ENCODE measurements at places on chromosomes 6 and 20. TPM values are rescaled to one million over a fixed set of nuclear protein-coding genes. Genes with fewer than 3 reads are reported as not detected.

GRCh38 chr6:98973571-98973970 is 25.8 kb upstream of the FBXL4 start:
- no peak for DNase-seq

GRCh38 chr20:20371681-20372080 is 3.8 kb downstream of the INSM1 start:
- DNase-seq = peak; percentile 70

DNA sequence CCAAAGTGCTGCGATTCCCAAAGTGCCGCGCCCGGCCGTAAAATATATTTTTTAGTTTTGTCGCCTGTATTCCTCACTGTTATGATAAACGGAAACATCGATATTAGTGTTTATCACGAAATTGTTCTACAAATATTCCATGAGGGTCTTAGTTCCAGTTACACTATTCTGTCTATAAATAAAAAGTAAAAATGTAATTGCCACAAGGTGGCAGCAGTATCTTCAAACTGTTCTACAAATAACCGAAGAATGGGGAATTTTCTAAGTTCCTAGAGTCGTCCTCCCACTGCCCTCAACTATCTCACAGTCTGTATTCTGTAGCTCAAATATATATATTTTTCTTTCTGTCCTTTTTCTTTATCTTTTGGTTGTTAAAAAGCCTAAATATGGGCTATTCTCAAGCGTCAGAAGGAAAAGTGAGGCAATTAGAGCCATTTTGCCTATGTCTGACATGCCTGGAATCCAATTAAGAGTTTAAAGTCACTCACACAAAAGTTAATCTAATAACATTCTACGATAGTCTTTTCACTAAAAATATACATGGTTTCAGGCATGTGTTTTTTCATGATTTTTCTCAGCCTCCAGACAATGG is 14.2 kb upstream of the FAM162B start:
- DNase-seq = peak; percentile 26

The GNMT gene
- 0.33 TPM for total RNA-seq

The POM121L2 gene
- total RNA-seq = not detected

The ENPP3 gene
- total RNA-seq = not detected

The NELFE gene
- total RNA-seq = 109 TPM

DNA sequence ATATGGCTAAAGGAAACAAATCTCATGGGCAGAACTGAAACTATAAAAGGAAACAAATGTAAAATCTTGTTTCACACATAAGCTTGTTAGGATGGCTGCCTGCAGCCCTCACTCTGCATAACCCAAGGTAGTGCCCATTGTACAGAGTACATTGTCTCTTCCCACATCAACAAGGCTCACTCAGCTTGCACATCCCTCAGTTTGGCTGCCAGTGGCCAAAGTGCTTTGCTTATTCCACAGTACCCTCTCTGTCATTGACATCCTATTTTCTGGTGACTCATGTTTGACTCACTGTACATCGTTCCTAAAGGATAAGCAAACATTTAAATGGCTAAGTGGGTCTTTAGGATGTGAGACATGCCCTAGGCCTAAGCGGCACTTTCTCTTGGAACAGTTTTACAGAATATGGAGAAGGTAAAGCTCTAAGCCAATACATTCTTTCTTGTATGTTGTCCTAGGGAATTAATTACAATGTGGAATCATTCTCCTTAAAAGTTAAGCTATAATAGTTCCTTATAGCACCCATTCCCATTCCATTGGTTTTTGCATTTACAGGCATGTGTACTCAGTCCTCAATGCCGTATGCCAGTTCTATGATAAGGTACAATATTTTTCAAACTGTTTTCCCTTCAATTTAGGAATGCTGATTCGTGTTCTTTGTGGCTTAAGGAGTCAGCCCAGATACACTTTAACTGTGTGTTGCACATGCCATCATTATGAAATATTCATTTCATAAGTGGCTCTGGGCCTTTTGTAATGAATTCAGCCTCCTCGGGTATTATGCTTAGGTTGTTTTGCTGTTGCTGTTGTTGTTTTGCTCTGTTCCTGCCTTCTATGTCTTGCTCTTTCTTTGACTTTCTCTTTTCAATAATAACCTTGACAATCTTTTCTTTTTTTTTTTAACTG is 5.5 kb downstream of the ANKEF1 start:
- no peak for DNase-seq
